ENCODE measurements at places on chromosomes 12 and 14.

DNA sequence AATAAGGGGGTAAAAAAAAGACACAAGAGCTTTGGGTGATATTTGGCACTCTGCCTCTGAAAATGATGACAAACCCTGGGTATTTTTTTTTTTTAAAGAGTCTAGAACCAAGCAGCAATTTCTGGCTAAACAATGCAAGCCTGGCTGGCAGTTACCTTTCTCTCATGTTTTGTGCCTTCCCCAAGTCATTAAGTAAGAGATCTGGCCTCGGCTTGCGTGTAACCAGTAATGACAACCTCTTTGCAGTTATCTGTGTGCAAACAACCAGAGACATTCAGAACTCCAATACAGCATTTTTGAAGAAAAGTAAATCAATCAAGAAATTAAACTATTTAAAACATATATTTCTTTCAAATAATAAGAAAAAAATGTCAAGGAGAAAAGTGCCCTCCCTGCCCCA lies 167.5 kb downstream of the KCNC2 start:
- no peak overlapping the region for H3K27ac ChIP-seq
- DNase-seq: no peak
- no peaks in the 10 kb centered on the region for H3K4me1 ChIP-seq
- no peaks in the 10 kb centered on the region for H3K27me3 ChIP-seq
- H3K36me3 ChIP-seq: no peaks in the 10 kb centered on the region
- H3K4me3 ChIP-seq: no peak overlapping the region

- no peak overlapping the region for H3K27ac ChIP-seq
- H3K36me3 ChIP-seq: no peaks in the 10 kb centered on the region
- no peak for DNase-seq
- H3K27me3 ChIP-seq: no peaks in the 10 kb centered on the region
- no peak overlapping the region for H3K4me3 ChIP-seq
These were observed 20.1 kb upstream of the KRT86 start for GRCh38 chr12:52254180-52254964.

DNA sequence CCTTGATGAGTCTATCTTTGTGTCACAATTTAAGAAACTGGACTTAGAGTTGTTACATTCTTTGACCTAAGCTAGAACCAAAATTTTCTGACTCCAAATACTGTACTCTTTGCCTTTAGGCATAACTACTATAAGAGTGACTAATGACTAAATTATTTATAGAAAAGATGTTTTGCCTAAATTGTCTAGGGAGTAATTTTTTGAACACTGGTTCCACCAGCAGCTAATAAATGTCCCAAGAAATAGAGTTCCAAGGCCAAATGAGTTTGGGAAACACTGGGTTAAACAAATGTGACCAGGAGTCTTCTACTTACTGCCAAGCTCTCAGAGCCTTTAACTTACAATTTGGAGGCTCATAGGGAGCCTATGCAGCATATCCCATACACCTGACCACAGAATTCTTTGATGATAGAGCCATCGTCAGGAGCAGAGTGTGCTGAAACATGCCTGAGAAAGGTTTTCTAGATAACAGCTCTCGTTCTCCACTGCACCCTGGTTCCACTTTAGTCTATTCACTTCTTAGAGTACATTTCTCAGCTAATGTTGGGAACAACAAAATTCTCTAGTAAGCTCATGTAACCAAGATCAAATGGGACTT lies 215.9 kb upstream of the HMGA2 start:
- no peak overlapping the region for H3K4me3 ChIP-seq
- peaks cover 12% of the 10 kb centered on the region for H3K27me3 ChIP-seq
- no peak for DNase-seq
- no peaks in the 10 kb centered on the region for H3K36me3 ChIP-seq

GRCh38 chr12:119843100-119843499 lies 34.0 kb downstream of the CIT start:
- no peaks in the 10 kb centered on the region for H3K27me3 ChIP-seq
- H3K36me3 ChIP-seq: no peaks in the 10 kb centered on the region
- no peak overlapping the region for H3K27ac ChIP-seq
- no peak for DNase-seq
- no peaks in the 10 kb centered on the region for H3K4me1 ChIP-seq
- H3K4me3 ChIP-seq: no peak overlapping the region

DNA sequence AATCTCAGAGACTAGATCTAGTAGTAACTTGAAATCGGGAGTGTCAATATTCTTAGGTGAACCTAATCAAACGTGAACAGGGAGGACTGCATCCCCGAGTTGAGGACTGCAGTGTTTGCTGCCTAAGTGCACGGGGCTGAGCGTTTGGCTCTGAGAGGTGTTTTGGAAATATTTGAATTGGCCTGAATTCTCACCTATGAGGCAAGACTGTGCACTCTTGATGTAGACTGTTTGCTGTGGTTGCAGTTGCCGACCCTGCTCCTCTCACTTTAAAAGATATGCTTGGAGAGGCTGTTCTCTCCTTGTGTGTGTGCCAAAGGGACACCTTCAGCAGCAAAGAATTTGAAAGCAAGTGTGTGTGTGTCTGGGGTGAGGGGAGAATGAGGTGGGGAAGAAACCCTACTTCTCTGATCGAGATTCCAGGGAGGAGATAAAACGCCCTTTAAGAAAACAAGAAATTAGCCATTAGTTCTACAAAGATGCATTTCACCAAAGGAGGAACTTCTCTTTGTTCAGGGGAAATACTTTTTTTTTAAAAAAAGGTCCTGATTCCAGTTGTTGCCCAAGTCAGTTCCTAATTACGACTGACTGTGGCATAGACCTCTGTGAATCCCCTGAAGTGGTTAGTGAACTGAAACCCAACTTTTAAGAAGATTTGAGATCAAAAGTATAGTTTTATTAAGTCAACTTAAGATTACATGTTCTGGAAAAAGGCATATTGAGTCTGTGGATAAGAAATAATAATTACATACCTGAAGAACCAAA lies 106.6 kb downstream of the DYRK2 start:
- no peak overlapping the region for H3K4me3 ChIP-seq
- peaks cover 29% of the 10 kb centered on the region for H3K4me1 ChIP-seq
- H3K36me3 ChIP-seq: no peaks in the 10 kb centered on the region
- no peaks in the 10 kb centered on the region for H3K27me3 ChIP-seq
- no peak for DNase-seq

All from esophagus muscularis mucosa (tissue), 4 donors.